NCI-H526 (cell line): ENCODE measurements at places on chromosomes 2 and 18.

DNA sequence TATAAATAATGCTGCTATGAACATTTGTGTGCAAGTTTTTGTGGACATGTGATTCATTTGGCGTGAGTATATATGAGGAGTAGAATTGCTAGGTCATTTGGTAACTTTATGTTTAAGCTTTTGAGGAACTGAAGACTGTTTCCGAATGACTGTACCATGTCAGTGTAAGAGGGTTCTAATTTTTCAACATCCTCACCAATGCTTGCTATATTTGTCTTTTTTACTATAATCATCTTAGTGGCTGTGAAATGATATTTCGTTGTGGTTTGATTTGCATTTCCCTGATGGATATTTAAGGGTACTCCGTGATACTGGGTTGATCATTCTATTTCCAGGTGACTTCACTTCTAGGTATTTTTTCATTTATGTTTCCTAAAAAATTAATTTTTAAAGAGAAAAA, 241.1 kb downstream of the BCL2 start:
- DNase-seq = no peak

DNA sequence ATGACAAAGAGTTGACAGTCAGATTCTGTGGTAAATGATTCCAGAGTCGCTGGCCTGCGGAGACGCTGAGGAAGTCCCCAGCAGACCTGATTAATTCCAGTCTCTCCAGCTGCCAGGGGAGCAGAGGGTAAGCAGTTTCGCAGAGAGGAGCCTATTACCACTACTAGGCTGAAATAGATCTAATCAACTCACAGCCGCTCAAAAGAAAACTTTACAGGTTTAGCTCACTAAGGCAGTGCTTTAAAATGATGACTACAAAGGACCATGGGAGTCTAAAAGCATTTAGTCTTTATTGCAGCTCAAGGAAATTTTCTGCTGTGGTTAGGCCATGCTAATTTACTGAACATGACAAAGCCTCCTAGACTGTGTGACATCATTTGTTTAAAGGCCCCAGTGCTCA, 445.6 kb upstream of the POU3F3 start:
- DNase-seq = peak; percentile 35

DNA sequence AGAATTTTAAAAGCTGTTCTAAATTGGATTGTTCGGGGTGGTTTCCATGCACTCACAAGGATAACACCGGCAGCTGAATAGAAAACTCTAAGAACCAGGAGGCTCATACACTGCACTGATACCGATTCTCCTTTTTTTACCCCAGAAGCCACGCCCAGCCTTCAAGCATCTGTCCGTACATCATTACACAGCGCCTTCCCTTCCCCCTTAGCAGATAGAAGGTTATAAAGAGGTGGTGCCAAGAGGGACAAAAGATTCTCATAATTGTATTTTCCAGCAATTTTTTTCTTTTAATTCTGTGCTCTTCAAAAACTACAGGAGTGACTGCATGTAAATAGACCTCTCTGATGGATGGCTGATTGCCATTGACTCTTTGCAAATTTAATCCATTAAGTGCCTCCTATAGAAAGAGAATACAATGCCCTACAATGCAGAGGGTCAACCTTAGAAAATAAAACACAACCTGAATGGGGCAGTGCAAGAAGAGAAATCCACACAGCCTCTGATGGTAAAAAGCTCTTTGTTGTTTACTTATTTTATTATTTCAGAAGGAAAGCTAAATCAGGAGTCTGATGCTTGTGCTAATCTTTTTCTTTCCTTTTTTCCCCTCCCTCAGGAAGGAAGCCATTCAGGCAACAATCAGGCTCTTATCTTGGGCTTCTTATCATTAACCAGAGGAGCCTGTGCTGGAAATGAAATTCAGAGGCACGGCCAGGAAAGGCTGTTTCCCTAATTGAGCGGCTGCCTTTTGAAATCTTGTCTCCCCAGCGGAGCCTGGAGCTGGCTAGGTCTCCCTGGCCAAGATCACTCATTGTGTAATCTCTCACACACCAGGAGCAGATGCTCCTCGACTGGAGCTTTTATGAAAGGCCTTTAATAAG, 198.9 kb upstream of the NABP1 start:
- DNase-seq = peak; percentile 20

DNA sequence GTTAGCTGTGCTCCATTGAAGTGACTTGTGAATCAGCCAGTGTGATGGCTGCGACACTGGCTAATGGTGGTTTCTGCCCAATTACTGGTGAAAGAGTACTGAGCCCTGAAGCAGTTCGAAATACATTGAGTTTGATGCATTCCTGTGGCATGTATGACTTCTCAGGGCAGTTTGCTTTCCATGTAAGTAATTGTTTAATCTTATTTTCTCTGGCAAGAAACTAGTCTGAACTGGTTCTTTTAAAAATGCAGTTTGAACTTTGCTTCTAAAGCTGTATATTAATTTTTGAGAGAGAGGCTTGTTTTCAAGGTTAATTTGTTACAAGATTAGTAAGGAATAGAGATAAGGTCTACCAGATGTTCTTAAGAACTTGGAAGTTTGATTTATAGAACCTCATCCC, 46.7 kb downstream of the GLS start:
- no peak for DNase-seq

GRCh38 chr2:217471319-217471718, 531.5 kb downstream of the TNS1 start:
- no peak for DNase-seq

GRCh38 chr18:60018618-60019462, 119.0 kb downstream of the PMAIP1 start:
- peak; percentile 72 for DNase-seq

- DNase-seq = no peak
Measured at GRCh38 chr2:232321156-232321816, 57.3 kb upstream of the ALPP start.

- DNase-seq = no peak
Measured at GRCh38 chr2:7013471-7014160, 96.4 kb downstream of the RNF144A start.

- peak; percentile 83 for DNase-seq
Measured at GRCh38 chr2:44981714-44982108, 27.5 kb downstream of the SIX2 start.

DNA sequence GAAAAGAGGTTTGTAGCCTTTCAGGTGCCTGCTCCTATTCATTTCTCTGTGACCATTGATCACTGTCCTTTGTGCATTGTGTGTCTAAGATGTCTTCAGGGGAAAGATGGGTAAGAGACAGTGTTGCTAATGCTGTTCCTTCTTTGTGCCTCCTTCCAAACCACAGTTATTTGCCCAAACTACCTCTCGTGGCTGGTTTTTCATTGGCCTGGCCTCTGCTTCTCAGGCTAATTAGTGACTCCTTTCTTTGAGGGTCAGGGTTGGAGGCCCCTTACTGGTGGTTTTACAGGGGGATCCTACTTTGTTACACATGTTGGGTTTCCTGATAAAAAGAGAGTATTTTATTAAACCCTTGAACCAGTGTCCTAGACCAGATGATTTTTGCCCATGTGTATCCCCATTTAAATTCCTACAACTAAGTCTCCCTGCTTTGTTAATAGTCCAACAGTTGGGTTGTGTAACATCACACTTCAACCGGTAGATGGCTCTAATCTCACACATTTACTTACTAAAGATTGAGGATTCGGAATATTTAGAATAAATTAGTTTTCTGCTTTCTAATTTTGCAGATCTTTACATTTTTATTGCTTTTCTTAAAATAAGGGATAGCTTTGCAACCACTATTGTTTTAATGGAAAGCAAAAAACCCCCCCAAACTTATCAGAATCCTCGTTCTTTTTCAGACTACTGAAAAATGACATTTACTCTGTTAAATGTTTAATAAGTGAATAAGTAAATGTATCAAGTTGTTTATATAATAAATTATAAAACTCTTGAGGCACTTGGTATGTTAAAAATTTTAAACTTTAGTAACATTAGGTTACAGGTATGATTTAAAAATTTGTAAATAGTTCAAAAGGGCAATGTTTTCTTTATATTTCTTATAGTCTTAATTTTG, 2.4 kb downstream of the MARS2 start:
- peak; percentile 15 for DNase-seq

GRCh38 chr2:70851704-70852103, 16.1 kb upstream of the CD207 start:
- no peak for DNase-seq

- no peak for DNase-seq
Measured at GRCh38 chr18:30806823-30807222, 235.7 kb downstream of the DSC3 start.

DNA sequence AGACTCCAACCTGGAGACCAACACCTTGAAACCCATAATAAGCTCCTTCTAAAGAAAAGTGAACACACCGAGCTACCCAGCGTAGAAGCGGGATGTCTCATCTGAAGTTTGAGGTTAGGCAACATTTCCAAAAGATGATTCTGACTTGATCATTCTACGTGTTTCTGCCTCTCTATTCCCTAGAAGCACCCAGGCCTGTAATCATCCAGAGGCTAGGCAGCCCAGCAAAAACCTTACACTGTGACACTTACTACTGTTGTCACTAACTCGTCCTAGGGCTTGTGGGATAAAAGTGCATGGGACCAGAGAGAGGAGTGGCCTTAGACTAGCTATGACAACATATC, 1.4 kb downstream of the ZBTB14 start:
- no peak for DNase-seq

DNA sequence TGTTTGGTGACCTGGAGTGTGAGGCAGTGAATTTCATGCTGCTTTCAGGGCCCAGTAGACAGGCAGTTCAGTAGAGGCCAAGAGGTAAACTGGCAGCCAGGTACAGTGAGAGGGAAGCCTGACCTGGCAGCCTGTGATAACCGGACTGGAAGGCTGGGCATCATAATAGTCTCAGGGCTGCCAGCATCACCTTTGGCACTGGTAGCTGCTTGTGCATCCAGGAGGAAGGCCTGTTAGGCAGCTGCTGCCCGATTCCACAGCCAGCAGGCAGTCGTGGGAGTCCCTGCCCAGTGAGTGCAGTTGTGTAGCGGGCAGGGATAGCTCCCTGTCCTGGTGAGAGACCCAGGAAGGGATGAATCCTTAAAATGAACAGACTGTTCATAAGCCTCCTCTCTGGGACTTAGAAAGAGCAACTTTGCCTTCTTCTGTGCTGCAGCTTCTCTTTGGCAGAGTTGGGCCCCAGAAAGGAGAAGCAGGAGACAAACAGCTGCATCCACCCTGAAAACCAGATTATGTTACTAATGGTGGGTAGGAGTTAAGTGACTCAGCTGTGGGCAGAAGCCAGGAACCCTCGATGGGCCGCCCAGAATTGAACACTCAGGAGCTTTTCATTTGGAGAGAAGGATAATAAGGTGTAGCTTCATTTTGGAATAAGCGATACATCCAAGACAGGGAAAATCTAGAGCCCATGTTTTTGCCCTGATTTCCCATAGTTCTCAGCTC, 8.1 kb upstream of the GPBAR1 start:
- DNase-seq = no peak

DNA sequence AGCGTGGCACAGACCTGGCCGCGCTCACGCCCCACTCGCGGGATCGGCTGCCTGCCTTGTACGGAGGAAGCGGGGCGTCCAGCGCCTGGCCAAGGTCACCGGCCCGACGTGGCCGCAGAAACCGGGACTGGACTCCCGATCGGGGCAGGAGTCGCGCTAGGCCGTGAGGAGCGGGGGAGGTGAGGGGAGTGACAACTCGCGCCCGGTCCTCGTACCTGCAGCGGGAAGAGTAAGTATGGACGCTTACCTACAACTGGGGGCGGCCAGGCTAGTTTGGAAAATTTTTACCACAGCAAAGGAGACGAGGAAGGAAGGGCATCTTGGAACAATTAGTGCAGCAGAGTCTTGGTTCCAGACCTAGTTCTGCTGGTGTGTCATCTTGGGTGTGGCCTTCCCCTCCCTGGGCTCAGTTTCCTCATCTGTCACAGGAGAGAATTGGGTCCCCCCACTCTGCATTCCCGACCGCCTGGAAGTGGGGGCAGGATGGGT, 693 bp downstream of the UBE2F start:
- no peak for DNase-seq

- DNase-seq = no peak
Measured at GRCh38 chr2:112767693-112768330, 3.4 kb upstream of the CKAP2L start.

DNA sequence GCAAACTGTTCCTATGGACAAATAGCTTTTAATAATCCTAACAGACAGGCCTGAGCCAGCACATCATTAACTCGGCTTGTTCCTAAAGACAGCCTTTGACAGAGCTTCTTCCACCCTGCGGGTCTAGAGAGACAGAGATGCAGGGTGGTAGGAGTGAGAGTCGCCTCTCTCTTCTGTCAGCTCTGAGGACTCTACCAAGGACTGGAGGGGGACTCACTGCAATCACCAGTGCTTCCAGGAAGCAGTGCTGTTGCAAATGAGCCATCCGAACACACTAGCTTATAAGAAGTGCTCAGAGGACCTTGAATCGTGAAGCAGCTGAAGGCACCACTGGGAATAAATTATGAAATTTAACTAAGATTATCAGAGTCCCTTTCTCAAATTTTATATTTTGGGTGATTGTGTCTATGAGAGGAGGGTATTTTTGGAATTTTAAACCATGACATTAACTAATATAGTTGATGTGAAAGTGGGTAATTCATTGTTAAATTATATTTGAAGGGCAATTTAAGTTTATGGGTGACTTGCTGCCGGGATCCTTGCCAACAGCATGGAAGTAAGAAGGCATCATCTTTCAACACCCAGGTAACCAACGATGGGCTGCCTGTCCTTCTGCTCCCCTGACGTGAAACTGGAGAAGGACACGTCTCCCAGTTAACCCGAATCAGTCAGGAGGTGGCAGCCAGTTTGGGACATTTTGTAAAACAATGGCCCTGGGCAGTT, 43.6 kb upstream of the PXDN start:
- no peak for DNase-seq

DNA sequence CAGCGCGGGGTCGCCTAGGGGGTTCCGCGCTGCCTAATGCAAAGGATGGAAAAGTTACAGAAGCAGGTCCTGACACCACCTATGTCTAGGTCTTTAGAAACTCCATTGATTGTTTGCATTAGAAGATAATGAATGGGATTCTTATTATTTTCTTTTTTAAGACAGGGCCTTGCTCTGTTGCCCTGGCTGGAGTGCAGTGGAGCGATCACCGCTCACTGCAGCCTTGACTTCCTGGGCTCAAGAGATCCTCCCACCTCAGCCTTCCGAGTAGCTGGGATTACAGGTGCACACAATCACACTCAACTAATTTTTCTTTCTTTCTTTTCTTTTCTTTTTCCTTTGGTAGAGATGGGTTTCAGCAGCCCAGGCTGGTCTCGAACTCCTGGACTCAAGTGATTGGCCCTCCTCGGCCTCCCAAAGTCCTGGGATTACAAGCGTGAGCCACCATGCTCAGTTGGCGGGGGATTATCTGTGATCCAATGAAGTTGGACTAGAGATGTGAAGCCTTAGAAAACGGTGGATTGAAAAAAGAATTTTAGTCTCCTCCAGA, 761 bp upstream of the IDH1 start:
- no peak for DNase-seq
